Stimulated activated CD8-positive, alpha-beta memory T cell treated with anti-CD3 and anti-CD28 coated beads, Interleukin-2, amount 100 ng/mL, for 1 hour (primary cell): ENCODE measurements at places on chromosomes 16 and 17.

DNA sequence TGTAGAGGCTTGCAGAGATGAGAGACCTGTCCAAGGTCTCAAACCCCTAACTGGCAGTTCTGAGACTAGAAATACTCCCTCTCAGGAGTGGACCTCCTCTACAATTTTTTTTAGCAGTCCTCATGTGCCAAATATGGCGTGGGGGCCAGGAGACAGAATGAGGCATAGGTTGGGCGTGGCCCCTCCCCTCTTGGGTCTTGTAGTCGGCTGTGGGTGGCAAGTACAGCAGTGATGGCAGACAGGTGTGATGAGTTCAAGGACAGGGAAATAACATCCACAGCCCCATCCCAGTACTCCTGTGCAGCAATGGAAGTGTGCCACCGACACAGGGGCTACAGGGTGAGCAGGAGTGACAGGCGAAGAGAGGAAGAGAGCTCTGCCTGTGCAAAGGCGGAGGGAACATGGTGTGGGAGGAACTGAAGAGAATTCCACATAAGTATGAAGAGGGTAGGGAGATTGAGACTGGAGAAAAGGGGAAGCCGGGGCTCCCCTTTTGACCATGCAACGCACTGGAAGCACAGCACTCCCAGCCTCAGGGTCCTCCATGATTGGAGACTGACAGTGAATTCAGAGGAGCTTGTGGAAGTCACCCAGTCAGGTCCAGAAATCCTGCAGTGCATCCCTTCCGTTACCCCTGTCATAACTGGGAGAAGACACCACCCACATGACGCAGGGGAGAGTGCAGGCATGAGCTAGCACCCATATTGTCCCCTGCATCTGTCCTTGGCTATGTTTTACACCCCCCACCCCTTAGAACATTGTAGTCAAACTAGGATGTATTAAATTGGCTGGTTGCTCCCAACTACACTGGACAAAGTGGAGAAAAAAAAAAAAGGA is 14.8 kb upstream of the CETP start:
- DNase-seq = no peak

DNA sequence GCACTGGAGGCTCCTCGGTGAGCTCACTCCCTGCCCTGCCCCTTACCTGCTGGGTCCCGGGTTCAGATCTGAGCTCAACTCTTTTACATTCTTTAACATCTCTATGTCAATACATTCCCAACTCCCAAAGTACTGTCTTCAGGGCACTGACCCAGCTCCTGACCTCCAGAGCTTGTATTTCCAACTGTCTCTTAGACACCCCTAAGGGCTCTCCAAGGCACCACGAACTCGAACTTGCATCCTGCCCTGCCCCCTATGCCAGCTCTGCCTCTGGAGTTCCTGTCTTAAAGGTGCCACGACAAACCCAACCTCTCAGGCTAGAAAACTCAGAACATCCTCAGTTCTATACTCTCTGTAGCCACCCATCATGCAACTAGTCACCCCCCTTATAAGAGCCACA is 38.6 kb downstream of the IFT140 start:
- no peak for DNase-seq

DNA sequence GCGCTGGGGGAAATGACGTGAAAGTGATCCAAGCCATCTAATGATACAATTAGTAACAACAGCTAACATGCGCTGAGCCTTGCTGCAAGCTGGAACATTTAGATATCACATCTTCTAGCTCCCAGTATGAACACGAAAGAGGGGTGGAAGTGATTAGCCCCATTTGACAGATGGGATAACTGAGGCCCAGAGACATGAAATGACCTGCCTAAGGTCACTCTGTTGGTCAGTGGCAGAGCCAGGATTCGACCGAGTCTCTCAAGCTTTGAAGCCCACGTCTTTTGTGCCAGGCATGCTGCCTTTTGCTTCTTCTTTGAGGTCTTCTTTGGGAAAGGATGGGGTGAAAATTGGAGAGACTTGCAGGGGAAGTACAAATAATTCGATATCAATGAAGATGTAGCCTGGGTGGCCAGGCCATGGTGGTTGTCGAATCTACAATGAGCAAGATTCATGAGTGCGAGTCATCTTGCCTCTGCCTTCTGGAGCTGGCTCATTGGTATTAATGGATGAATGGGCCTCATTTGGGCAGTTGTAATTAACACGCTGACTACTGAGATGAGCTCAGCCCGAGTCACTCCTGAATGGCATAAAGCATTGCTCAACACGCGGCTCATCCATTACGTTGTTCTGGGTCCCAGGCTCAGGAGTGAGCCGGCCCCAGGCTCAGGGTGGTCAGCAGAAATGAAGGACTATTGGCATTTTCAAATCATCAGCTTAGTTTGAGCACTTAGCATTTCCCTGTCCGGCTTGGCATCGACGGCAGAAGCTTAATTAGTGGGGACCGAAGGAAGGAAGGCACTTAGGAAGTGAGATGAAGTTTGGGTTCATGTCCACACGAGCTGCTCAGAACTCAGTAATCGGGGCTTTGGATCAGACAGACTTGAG is 28.0 kb upstream of the GPRC5B start:
- no peak for DNase-seq

GRCh38 chr17:51185763-51186332 is 19.6 kb downstream of the NME2 start:
- no peak for DNase-seq

DNA sequence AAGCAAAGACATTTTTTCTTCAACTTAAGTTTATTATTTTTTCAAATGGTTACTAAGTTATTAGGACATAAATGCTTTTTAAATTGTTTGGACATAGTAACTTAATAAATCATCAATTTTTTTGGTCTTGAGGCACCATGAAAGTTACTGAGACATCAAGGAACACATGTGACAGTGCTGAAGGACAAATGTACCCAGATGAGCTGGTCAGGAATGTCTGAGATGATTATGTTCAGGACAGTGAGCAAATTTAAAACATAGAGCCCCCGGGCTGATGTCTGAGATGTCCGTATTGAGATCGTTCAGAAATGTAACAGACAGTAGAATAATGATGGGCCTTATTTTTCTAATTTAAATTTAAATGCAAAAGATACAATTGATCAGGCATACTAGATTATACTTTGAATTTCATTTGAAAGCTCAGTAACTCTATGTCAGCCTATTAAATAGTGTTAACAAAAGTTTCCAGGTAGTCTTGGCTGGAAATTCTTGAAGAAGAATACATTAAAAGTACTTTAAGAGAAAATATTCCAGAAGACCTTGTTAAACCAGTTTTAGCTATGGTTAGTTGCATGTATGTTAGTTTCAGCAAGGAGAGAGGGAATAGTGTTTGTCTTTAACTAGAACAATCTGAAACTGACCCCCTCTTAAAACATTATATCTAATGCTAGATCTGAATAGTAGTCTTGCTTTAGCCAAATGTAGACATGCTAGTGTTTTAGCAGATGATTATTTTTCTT is 36.4 kb downstream of the SEC14L1 start:
- no peak for DNase-seq

GRCh38 chr16:61382435-61382834 is 653.8 kb downstream of the CDH8 start:
- no peak for DNase-seq

GRCh38 chr17:50318501-50319285 is 27.2 kb upstream of the XYLT2 start:
- DNase-seq = no peak
